ENCODE measurements at places on chromosomes 11 and 22.

GRCh38 chr11:1055109-1055703 lies 18.7 kb upstream of the MUC6 start:
- DNase-seq = no peak

DNA sequence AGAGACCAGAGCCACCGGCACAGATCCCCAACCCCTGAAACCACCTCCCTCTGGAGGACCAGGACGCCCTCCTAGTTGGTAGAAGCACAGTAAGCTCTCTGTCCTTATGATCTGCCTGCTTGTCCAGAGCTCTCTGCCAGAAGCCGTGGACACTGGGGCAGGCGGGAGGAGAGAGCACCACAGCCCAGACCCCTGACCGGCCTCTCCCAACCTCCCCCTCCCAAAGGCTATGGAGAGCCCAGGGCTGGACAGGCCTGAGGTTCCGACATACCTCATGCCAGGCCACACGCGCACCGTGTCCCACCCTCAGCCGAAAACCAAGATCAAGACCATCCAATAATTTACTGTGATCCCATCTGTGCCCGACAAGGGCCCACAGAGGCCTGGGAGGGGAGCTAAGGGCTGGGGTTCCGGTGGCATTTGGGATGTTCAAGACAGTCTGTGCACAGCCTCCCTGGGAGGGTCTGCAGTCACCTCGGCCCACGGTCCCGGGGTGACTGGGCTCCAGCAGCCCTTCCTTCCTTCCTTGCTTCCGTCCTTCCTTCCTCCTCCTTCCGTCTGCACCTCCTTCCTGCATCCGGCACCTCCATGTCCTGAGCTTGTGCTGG lies 3.4 kb downstream of the HRAS start:
- DNase-seq = no peak

- DNase-seq = no peak
Observed at GRCh38 chr11:36328966-36329673, 33.0 kb downstream of the PRR5L start.

DNA sequence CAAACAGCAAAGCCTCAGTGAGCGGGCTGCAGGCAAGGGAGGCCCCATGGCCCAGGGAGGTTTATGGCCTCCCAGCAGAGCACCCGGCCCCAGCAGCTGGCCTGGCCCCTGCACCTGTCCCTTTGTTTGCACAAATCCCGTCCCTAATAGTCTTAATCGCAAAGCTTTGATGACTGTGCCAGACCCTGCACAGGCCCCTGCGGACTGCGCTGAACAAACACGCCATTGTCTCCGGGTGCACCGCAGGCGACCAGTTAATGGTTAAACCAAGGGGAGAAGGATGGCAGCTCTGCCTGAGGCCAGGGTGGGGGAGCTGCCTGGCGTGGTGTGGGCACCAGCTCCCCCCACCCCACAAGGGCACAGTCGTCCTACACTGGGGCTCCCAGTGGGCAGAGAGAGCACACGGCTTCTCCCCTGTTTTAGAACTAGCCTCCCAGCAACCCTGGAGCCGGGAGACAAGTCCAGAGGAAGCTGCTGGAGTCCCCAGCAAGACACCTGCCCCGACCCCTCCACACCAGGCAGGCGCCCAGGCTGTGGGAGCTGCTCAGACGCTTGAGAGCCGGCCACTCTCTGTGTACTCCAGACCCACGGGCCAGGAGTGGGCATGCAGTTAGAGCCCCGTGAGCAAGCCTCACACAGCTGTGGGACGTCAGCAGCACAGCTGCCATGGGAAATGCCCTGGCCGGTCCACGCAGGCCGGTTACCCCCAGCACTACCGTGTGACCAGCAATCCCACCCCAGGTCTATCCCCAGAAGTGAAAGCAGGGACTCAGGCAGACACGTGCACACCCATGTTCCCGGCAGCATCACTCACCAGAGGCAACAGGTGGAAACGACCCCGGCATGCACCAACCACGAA lies 39.7 kb upstream of the TH start:
- DNase-seq = no peak

DNA sequence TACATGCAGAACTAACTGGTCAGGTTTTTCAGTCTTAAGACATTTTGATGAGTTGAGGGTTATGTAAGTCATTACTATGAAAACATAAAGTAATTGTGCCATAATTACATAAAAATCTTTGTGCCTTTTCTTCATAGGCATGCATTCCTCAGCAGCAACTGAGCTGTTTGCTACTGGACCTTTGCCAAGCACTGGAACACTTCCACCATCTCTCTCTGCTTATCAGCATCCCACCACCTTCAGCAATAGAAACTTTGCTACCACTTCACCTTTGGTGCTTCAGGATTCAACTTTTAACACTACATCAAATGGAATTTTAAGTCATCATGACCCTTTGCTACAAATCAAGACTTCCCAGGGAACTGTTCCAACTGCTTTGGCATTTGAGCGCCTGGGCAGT lies 39.0 kb downstream of the QSER1 start:
- no peak for DNase-seq

DNA sequence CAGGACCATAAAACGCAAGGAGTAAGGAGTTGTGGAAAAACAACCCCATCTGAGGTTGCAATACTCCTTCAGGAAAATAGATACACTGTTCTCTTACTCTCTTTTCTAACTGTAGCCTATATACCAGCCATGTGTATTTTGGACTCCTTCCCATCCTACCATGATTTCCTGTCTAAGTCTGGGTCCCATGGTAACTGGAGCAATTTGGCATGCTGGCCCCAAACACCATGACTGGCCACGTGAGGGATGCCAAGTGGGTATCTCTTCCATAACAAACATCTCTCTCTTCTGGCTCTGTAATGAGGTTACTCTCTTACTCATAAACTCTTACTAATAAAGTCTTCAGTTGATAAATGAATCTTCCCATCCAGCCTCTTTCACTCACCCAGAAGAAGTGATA lies 26.5 kb downstream of the ABTB2 start:
- no peak for DNase-seq

- no peak for DNase-seq
Observed at GRCh38 chr11:64239662-64240434, 1.0 kb upstream of the FKBP2 start.

- DNase-seq = no peak
Observed at GRCh38 chr11:30452842-30453241, 129.9 kb downstream of the ARL14EP start.

GRCh38 chr22:35705141-35705540 lies 12.5 kb upstream of the APOL5 start:
- DNase-seq = no peak

GRCh38 chr22:41996826-41997225 lies 1.8 kb upstream of the WBP2NL start:
- no peak for DNase-seq

DNA sequence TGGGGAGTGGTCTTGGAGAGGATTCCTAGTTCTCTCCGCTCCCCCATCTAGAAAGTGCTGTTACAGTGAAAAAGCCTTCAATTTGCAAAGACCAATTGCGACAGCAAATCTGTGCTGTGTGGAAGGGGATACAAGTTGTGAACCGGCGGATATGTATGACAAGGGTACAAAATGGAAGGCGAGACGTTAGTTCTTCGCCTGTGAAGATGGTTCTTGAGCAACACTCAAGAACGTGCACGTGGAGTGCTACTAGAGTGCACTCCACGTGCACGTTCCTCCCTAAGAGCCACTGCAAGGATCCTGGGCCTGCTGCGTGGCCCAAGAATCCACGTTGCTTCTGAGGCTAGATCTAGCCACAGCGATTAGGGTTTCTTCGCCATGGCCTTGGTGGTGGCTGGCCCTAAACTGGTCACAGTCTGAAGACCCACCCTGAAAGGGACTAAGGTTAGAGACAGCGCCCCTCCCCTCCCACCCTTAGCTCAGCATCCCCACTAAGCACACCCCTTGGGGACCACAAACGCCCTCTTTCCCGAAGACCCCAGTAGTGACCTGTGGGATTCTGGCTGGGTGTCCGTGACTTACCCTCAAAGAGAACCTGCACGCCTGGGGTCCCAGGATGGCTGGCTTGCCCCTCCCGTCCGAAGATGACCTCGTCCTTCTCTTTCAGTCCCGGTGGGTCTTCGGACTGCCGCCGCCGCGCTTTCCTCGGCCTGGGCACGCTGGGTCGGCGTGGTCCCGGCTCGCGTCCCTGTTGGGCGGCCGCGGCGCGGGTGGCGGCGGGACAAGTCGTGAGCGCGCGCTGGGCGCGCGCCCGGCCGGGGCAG lies 519 bp upstream of the PDE3B start:
- DNase-seq = no peak

GRCh38 chr22:44888491-44889254 lies 121.1 kb downstream of the PHF21B start:
- DNase-seq = no peak

GRCh38 chr11:67406969-67407687 lies 3.2 kb downstream of the TBC1D10C start:
- no peak for DNase-seq

- DNase-seq = no peak
Observed at GRCh38 chr11:66360406-66361073, 11.0 kb downstream of the SLC29A2 start.

DNA sequence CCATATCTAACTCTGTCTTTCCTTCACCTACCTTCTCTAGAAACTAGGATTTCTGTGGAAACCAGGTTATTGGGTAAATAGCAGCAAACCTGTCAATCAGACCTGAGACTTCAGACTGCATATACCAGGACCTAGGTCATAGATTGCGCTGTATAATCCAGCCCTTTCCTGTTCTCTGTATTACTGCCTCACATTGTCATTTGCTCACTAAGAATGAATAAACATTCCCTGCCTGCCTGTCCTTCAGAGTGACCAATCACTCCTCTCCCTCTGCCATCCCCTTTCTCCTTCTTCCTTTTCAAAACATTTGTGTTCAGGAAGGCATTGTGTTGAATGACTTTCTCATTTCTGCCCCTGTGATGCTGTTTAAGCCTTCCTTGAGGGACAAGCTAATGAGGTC lies 14.1 kb upstream of the FZD4 start:
- DNase-seq = no peak

- no peak for DNase-seq
Observed at GRCh38 chr11:2704356-2704755, 4.6 kb upstream of the KCNQ1OT1 start.

DNA sequence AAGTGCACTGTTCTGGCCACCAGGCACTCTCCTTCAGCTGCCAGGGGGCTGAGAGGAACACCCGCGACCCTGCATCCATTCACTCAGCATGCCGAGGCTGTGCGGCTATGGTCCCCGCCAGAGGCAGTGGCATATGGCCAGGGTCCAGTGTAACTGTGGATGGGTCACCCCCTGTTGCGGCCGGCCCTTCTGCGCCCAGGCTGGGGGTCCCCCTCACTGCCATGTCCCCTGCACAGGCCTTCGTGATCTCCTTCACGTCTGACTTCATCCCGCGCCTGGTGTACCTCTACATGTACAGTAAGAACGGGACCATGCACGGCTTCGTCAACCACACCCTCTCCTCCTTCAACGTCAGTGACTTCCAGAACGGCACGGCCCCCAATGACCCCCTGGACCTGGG lies 20.8 kb upstream of the FADD start:
- no peak for DNase-seq

DNA sequence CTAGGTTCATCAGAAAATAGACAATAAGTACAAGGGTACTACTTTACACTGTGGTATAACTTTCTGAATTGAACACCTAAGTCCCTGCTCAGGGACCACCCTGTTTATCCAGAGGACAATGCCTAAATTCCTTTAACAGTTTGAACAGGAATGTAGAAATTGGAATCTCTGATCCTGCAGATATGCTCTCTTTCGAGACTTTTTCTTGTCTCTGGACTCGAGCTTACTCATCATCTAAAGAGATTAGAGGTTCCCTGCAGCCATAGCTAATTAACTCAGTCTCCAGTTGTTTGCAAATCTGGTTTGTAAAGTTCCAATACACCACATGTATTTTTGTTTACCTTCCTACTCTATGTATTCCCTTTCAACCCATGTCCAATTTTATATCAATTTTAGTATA lies 1.0 kb downstream of the HOATZ start:
- DNase-seq = no peak

GRCh38 chr11:48000432-48000831 lies 20.1 kb downstream of the PTPRJ start:
- DNase-seq = no peak

GRCh38 chr11:112810951-112811350 lies 150.3 kb upstream of the NCAM1 start:
- DNase-seq = no peak

DNA sequence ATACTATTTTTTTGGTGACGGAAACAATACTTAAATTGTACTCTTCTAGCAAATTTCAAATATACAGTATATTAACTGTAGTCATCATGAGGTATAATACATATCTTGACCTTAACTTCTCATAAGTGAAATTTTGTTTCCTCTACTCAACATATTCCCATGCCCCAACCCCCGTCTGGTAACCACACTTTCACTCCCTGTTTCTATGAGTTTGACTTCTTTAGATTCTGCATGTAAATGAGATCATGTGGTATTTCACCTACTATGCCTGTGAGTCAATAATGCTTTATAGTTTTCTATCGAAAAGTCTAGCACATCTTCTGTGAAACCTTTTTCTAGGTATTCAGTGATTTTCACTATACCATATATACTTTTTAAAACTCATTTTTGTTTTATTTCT lies 663.2 kb downstream of the CNTN5 start:
- no peak for DNase-seq

DNA sequence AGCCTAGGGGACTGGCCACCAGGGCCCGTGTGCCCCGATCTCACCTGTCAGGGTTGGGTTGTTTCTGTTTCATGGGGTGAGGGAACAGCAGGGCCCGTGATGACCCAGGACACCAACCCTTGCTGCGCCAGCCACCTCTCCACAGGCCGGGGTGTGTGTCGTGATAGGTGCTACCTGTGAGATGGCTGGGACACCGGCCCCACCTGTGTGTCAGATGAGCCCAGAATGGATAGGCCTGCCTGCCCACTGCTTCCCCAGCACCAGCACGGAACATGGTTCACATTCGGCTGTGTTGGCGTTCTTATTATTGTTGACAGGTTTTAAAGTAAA lies 7.1 kb downstream of the CLDN5 start:
- no peak for DNase-seq

DNA sequence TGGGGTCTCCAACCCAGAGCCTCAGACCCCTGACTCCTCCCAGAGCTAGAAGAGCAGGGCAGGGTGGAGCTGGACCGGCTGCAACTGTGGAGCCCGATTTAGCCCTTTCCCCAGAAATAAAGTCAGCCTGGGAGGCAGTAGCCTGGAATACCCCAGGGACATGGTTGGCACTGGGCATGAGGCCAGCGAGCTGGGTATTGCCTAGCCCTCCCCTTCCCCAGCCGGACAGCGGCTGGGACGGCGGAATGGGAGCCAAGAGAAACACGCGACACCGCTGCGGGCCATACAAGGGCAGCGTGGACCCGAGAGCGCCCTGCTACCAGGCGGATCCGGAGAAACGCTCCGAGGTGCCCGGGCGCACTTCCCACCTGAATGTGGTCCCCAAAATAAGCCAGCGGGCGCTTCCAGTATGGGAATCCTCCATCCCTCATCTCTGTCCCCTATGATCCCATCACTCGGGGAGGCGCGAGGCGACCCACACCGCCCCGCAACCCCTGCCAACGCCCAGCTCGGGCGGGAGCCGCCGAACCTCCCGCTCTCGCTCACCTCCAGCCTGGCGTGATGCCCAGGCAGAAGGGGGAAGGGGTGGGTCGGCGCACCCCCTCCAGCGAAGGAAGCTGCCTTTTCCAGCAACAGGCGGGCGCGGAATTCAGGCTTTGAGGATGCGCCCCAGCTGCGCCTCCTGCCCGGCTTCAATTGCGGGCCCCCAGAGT lies 758 bp downstream of the MCAM start:
- DNase-seq = no peak

- no peak for DNase-seq
Observed at GRCh38 chr11:92702037-92702804, 267.2 kb upstream of the MTNR1B start.

GRCh38 chr11:102476069-102476468 lies 23.5 kb upstream of the TMEM123 start:
- DNase-seq = no peak
